ENCODE measurements at places on chromosomes 16 and 17.

DNA sequence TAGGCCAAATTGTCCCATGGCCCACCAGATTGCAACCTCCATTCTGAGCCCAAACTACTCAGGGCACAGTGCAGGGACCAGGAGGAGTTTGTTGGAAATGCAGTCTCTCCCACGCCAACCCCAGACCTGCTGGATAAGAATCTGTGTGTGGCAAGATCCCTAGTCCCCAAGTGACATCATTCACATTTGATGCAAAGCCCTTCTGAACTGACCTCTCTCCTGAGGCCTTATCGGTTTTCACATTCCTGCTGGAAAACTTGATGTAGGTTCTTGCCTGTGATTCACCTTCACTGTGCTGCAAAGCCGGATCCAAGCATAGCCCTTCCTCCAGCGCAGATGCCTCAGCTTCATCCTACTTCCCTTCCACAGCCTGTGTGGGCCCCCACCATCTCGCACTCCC lies 6.6 kb upstream of the SHCBP1 start:
- no peak for DNase-seq

DNA sequence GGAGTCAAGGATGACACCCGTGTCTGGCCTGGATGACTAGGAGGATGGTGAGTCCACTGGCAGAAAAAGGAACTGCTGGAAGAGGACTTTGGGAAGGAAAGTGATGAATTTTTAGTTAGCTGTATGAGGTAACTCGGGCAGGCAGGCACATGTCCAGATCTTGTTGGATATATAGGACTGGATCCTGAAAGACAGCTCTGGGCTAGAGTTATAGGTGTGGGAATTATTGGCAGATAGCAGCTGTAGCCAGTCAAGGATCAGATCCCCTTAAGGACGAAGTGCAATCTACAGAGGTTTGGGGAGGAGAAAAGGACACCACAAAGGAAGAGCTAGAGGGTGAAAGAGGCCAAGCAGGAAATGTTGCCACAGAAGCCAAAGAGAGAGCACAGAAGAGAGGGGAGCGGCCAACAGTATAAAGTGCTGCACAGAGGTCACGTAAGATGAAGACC lies 10.1 kb downstream of the CYB5D1 start:
- DNase-seq = no peak

DNA sequence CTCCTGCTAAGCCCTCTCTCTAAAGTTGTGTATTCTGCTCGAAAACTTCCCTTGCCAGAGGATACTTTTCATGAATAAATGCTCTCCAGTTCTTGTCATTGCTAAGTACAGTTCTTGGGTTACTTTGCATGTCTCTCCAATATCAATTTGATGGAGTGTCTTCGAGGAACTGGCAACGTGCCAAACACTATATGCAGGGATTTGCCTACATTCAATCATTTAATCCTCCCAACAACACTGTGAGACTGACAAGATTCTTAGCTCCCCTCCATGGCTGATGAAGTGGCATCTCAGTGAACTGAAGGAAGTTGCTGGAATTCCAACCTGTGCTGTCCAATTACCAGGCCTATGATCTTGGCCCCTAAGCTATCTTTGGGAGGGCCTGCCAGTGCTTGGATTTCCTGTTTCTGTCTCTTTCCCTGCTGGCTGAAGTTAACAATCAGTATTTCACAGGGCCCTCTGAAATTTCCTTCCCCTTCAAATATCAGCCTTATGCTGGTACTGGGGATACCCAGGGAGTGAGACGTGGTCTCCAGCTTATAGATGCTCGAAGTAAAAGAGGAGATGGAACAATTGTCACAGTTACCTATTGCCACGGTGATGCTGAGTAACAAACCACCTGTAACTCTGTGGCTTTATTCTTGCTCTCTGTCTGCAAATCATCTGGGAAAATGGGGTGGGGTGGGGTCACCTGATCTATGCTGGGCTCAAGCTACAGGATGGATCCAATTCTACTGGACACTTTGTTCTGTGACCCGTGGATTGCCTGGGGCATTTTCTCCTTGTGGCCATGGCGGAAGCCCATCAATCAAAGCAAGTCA lies 19.4 kb upstream of the CRISPLD2 start:
- no peak for DNase-seq

DNA sequence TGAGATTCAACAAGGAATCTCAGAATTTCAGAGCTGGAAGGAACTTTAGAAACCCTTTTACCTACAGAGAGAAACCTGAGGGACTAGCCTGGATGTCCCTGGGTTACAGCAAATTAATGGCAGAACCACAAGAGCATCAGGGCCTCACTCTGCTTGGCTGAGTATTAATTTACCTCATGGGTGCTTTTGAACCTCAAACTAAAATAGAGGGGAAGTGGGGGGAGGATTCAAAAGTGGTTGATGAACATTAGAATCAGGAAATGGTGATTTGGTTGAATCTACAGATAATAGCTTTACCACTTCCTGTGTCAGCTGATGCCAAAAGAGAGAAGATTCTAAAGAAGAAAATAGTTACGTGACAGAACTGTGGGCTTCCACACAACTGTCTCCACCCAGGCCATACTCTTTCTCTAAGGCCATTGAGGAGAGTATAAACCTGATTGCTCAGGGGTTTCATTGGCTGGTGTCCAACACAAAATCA lies 11.3 kb upstream of the SKAP1 start:
- DNase-seq = peak; percentile 76

- no peak for DNase-seq
Measured at GRCh38 chr16:86919578-86920305, 341.4 kb downstream of the FOXL1 start.

- DNase-seq = no peak
Measured at GRCh38 chr17:50303051-50303450, 28.8 kb downstream of the TMEM92 start.

DNA sequence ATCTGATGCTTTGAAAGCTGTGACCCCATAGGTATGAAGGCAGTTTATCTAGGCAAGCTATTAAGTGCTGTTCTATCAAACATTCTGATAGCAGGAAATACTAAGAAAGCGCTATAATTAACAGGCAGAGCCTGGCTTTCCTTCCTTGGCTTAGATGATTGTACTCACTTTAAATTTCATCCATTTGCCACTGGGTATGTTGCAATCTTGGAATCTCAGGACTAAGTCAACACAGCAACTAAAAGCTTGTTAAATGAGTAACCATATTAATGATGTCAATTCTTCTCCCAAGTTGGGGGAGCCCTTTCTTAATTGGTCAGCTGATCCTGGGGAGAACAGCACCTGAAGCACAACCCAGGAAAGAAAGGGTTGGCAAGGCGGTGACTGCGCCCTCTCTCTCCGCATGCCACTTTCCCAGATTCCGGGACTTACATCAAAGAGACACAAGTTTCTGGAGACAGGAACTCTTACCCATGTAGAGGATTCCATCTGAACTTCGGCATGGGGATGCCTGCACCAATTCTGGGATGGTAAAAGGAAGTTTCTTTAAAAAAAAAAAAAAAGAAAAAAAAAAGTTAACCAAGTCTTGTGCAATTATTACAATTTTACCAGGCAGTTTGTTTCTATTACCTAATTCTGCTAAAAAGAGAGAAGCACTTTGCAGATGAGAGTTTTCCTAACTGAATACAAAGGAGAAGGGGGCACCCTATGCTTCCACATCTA lies 54.4 kb upstream of the ICAM2 start:
- DNase-seq = no peak

Data from CD4-positive, alpha-beta T cell treated with Interleukin-4 for 1 hour (primary cell).